ENCODE measurements at places on chromosomes 12 and 14. TPM values are rescaled to one million over a fixed set of nuclear protein-coding genes. Genes with fewer than 3 reads are reported as not detected.
A peak's percentile ranks its signal among the peaks of the same experiment; 100 is the strongest.

DNA sequence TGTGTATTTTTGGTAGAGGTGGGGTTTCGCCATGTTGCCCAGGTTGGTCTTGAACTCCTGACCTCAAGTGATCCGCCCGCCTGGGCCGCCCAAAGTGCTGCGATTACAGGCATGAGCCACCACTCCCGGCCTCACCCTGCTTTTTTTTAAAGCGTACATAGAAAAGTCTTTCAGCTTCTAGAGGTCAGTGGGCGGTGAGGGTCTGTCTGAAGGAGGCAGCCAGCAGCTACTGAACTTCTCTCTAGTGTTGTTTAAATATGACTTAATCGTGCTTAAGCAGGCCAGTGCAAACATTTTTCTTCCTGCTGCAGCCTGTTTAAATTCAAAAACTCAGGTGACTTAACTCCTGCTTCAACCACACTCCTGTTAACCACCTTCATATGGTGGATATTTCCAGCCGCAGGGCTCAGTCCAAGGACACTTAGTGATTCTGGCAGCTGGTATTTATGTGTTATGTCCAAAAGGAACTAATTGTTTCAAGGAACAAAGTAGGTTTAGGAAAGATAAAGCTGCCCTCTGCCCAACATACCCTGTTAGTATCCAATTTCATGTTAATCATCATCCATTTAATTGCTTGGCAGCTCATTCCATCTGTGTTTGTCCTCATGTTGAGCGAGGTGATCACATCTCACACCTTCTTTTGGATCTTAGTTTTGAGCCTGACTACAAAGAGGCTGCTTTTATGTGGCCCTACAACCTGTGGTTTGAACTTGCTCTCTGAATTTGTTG, 2.0 kb downstream of the PRKAB1 start:
- H3K4me1 ChIP-seq: peaks cover 16% of the 10 kb centered on the region
- DNase-seq: no peak
- no peak overlapping the region for H3K27ac ChIP-seq
- no peak overlapping the region for H3K4me3 ChIP-seq
- H3K36me3 ChIP-seq: peaks cover 15% of the 10 kb centered on the region

- H3K27me3 ChIP-seq: no peaks in the 10 kb centered on the region
- no peaks in the 10 kb centered on the region for H3K36me3 ChIP-seq
- H3K27ac ChIP-seq: no peak overlapping the region
- peaks cover 41% of the 10 kb centered on the region for H3K4me1 ChIP-seq
These were observed 99.7 kb upstream of the SLC38A2 start for GRCh38 chr12:46472144-46472705.

DNA sequence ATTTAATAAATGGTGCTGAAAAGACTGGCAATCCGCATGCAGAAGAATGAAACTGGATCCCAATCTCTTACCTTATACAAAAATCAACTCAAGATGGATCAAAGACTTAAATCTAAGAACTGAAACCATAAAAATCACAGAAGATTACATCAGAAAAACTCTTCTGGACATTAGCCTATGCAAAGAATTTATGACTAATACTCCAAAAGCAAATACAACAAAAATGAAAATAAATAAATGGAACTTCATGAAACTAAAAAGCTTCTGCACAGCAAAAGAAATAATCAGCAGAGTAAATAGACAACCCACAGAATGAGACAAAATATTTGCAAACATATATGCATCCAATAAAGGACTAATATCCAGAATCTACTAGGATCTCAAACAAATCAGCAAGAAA, 14.3 kb upstream of the CLEC1A start:
- H3K36me3 ChIP-seq: no peaks in the 10 kb centered on the region
- peaks cover 8% of the 10 kb centered on the region for H3K4me1 ChIP-seq
- DNase-seq: peak; percentile 34
- no peak overlapping the region for H3K27ac ChIP-seq

- H3K27me3 ChIP-seq: no peaks in the 10 kb centered on the region
- H3K4me1 ChIP-seq: peaks cover 40% of the 10 kb centered on the region
- no peak for DNase-seq
- no peaks in the 10 kb centered on the region for H3K36me3 ChIP-seq
- no peak overlapping the region for H3K27ac ChIP-seq
These were observed 32.6 kb upstream of the PNMA1 start for GRCh38 chr14:73746520-73747378.

The KLHL33 gene
- total RNA-seq: not detected
